ENCODE measurements at places on chromosomes 13 and 19. TPM values are rescaled to one million over a fixed set of nuclear protein-coding genes. Genes with fewer than 3 reads are reported as not detected.

DNA sequence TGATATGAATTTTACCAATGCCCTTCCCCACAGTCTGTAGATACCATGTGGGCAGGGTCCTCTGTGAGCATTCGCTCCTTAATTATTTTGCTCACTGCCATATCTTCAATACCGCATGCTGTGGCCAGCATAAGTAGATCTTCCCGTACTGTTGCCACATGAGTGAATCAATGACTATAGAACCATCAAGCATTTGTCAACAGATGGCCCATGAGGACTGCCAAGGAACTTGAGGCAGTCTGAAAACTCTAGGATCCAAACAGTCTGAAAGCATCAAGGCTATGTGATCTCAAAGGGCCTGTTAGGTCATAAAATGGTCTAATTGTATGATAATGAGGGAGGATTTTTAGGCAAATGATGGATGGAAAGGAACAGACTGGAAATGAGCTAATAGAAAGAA, 27.4 kb upstream of the GPR12 start:
- DNase-seq: no peak

- no peak for DNase-seq
Measured at GRCh38 chr13:110628477-110628793, 13.1 kb downstream of the NAXD start.

DNA sequence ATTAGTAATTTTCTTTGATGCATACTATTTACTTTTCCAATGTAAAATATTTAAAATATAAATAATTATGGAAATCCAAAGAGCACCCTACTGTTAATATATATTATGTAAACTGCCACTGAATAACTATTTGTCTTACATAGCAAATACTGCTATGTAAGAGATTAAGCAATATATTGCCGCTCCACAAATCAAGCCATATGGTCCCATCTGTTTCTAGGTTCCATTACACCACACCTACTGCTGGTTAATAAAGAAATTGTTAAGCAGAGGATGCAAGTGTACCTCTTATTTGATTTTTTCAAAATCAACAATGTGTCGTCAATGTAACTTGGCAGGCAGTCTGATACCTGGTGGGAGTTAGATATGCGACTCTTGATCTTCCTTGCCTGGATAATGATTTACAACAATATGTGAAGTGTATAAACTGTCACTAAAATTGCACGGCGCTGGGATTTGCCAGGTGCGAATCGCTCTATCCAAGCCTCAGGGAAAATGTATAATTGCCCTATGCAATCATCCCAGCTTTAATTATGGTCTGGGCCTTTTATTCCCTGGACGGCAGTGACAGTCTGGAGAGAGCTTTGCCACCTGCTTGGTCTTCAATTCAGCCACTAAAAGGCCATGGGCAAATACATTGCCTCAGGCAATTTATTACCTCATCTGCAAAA, 16.0 kb downstream of the SMAD9 start:
- DNase-seq: no peak

- DNase-seq: no peak
Measured at GRCh38 chr13:38090913-38091312, 221.3 kb upstream of the TRPC4 start.

DNA sequence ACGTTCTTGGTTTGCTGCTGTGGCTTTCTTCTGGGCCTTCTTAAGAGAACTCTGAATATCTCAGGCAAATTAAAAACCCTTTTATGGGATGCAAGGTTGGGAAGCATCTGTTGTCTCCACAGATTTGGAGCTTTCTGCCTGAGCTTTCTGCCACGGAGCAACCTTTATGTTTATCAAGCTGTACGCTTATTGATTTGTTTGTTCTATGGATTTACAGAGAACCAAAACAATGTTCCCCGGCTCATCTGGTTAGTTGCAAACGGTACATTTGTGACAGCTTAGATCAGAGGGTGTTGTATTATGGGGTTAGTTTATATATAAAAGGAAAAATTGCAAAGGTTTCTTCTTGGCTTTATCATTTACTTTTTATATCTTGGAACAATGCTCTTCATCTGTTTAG, 479.6 kb downstream of the DIAPH3 start:
- DNase-seq: no peak

DNA sequence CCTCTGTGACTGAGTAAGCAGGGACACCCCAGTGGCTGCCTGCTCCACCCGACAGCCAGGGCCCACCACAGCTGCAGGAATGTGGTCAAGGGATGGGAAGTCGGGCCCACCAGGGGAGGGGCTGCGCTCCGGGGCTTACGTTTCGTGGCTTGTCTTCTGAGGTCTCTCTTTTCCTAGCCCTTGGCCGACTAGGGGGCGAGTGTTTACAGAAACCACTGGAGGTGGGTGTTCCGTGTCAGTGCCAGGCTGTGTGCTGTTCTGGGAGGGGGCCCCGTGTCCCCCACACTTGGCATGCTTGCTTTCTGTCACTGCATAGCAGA, 4.5 kb downstream of the ADAT3 start:
- DNase-seq: no peak

DNA sequence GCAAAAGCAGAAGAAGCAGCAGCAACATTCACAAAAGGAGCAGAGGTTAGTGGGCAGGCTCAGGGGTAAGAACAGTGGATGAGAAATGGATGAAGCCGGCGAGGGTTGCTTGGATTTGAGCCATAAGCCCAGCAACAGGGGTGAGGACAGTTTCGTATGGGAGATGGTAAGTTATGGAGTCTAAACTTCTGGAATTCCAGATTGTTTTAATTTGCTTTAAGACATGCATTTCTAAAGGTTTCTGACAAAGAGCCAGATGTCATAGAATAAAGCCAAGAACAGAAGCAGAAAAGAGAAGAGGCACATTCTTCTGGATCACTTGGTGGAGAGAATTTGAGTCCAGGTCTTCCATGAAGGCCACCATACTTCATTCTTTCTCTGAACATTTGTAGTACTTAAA, 76.6 kb downstream of the TNFSF11 start:
- peak; percentile 45 for DNase-seq

DNA sequence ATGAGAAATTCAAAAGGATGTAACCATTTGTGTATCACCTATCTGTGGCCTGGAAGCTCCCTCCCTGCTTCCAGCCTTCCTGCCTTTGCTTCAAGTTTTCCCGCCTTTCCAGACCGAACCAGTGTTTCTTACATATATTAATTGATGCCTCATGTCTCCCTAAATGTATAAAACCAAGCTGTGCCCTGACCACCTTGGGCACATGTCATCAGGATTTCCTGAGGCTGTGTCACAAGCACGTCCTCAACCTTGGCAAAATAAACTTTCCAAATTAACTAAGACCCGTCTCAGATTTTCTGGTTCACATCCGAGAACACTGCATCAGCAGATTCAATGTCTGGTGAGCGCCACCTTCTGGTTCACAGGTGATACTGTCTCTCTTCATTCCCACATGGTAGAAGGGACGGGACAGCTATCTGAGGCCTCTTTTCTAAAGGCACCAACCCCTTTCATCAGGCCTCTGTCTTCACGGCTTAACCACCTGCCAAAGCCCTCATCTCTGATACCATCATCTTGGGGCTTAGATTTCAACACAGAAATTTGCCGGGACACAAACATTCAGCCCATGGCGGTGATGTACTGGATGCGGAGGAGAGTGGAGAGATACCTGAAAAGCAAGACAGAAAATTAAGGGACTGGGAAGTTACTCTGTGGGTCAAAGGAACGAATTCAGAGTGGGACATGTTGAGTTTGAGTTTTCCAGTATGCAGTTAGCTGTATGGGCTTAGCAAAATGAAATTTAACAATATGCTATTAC, 58.7 kb upstream of the PABPC3 start:
- DNase-seq: no peak

GRCh38 chr13:98242403-98242802, 65.3 kb upstream of the RNF113B start:
- no peak for DNase-seq

GRCh38 chr13:52809310-52809769, 39.1 kb downstream of the PCDH8 start:
- peak; percentile 51 for DNase-seq

DNA sequence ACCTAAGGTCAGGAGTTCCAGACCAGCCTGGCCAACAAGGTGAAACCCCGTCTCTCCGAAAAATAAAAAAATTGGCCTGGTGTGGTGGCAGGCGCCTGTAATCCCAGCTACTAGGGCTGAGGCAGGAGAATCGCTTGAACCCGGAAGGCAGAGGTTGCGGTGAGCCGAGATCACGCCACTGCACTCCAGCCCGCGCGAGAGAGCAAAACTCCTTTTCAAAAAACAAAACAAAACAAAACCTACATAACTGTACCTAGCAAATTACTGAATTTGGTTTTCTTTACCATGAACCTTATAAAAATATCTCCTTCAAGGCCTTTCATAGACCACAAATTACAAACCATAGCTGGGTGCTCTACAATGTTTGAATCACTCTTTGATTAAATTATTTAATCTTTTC, 760 bp downstream of the ZNF91 start:
- DNase-seq: no peak

DNA sequence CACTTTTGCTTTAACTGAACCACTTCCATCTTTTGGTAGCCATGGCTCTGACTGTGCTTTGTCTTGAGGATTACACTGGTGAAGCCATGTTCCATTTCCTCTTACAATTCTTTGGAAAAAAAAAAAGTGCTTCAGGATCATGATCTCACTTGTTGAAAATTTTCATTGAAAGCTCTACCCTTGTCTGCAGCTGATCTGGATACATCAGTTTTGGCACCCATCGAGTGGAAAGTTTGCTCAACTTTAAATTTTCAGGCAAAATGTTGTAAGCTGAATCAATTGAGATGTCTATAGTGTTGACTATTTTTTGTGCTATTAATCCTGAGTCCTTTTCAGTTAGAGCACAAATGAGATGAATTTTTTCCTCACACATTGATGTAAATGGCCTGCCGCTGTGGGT, 48.3 kb upstream of the RFXAP start:
- DNase-seq: no peak

DNA sequence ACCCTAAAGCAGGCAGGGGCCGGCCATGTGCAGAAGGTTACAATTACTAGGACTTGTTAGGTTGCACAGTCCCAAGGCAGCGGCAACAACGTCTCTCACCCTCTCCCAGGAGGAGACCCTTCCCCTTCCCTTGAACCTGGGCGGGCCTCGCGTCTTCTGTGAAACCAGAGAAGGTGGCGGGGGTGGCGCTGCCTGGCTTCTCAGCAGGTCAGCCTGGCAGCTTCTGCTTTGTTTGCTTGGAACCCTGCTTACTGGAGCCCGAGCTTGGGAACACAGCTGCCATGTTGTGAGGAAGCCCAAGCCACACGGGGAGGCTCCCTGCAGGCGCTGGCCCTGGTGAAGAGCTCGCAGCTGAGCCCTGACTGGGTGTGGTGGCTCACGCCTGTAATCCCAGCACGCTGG, 15.5 kb downstream of the MKNK2 start:
- no peak for DNase-seq

- no peak for DNase-seq
Measured at GRCh38 chr19:42312370-42312769, 739 bp upstream of the TMEM145 start.

- no peak for DNase-seq
Measured at GRCh38 chr13:66354879-66355751, 875.0 kb downstream of the PCDH9 start.

The DNAAF3 gene
- 8.4 TPM for polyA plus RNA-seq

The CEACAM7 gene
- 0.12 TPM for polyA plus RNA-seq

The MYO1F gene
- 14.6 TPM for polyA plus RNA-seq

The SHANK1 gene
- polyA plus RNA-seq: 5.2 TPM

The OR10H1 gene
- 0.06 TPM for polyA plus RNA-seq

The TMEM59L gene
- 24.7 TPM for polyA plus RNA-seq

The LYPD5 gene
- 0.46 TPM for polyA plus RNA-seq

The CYP2A7 gene
- 0.15 TPM for polyA plus RNA-seq
